Activated CD8-positive, alpha-beta T cell treated with anti-CD3 and anti-CD28 coated beads for 36 hours (primary cell): ENCODE measurements at places on chromosomes 4 and X.

DNA sequence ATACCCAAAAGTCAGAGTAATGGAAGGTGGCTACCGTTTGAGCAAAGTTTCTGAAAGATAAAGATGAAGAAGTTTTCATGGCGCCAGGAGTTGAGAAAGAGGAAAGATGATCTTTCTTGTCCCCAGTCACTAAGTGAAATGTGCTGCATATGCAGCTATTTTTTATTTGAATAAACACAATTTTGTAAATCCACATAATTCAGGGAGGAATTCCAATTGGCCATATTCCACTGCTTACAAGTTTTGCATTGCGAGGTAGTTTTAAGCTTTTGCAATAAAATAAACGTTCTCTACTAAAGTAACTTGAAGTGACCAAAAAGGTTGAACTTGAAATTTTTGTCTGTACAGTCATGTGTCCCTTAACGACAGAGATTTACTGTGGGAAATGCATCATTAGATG is 139.3 kb upstream of the VCX2 start:
- H3K4me3 ChIP-seq: no peak overlapping the region
- H3K4me1 ChIP-seq: no peaks in the 10 kb centered on the region
- DNase-seq: no peak
- no peak overlapping the region for H3K27ac ChIP-seq
- H3K36me3 ChIP-seq: no peaks in the 10 kb centered on the region
- H3K27me3 ChIP-seq: no peaks in the 10 kb centered on the region

GRCh38 chrX:42485601-42486000 is 292.4 kb downstream of the PPP1R2C start:
- no peaks in the 10 kb centered on the region for H3K4me1 ChIP-seq
- no peaks in the 10 kb centered on the region for H3K36me3 ChIP-seq
- no peak overlapping the region for H3K4me3 ChIP-seq
- H3K27me3 ChIP-seq: no peaks in the 10 kb centered on the region

- H3K4me1 ChIP-seq: no peaks in the 10 kb centered on the region
- H3K27ac ChIP-seq: no peak overlapping the region
- H3K36me3 ChIP-seq: no peaks in the 10 kb centered on the region
Observed at GRCh38 chrX:42515939-42516338, 262.0 kb downstream of the PPP1R2C start.

GRCh38 chr4:142845293-142846107 is 601 bp downstream of the INPP4B start:
- H3K36me3 ChIP-seq: no peaks in the 10 kb centered on the region
- H3K27me3 ChIP-seq: peaks cover 30% of the 10 kb centered on the region
- DNase-seq: peak; percentile 2
- no peak overlapping the region for H3K27ac ChIP-seq
- peak overlapping the region; percentile 83 for H3K4me3 ChIP-seq

GRCh38 chr4:118284169-118284568 is 68.6 kb downstream of the PRSS12 start:
- no peaks in the 10 kb centered on the region for H3K27me3 ChIP-seq
- DNase-seq: no peak
- H3K27ac ChIP-seq: peak overlapping the region; percentile 9
- no peak overlapping the region for H3K4me3 ChIP-seq
- H3K36me3 ChIP-seq: peaks cover 35% of the 10 kb centered on the region

- peaks cover 10% of the 10 kb centered on the region for H3K27me3 ChIP-seq
- H3K4me1 ChIP-seq: no peaks in the 10 kb centered on the region
- H3K27ac ChIP-seq: no peak overlapping the region
Observed at GRCh38 chr4:154478547-154478946, 13.1 kb downstream of the DCHS2 start.

GRCh38 chr4:16993956-16994840 is 95.8 kb upstream of the LDB2 start:
- H3K36me3 ChIP-seq: no peaks in the 10 kb centered on the region
- H3K27ac ChIP-seq: no peak overlapping the region
- no peaks in the 10 kb centered on the region for H3K4me1 ChIP-seq
- no peak overlapping the region for H3K4me3 ChIP-seq

- peak overlapping the region; percentile 40 for H3K27ac ChIP-seq
- no peaks in the 10 kb centered on the region for H3K27me3 ChIP-seq
- DNase-seq: no peak
- peaks cover 5% of the 10 kb centered on the region for H3K4me1 ChIP-seq
- no peaks in the 10 kb centered on the region for H3K36me3 ChIP-seq
Observed at GRCh38 chrX:133402042-133402453, 13.2 kb downstream of the GPC4 start.

GRCh38 chr4:184259866-184260265 is 42.2 kb upstream of the ENPP6 start:
- no peak for DNase-seq
- peaks cover 13% of the 10 kb centered on the region for H3K4me1 ChIP-seq
- no peak overlapping the region for H3K27ac ChIP-seq

- no peak overlapping the region for H3K27ac ChIP-seq
- no peaks in the 10 kb centered on the region for H3K4me1 ChIP-seq
- no peaks in the 10 kb centered on the region for H3K27me3 ChIP-seq
- H3K36me3 ChIP-seq: no peaks in the 10 kb centered on the region
Observed at GRCh38 chrX:15546745-15547144, 46.1 kb downstream of the BMX start.

DNA sequence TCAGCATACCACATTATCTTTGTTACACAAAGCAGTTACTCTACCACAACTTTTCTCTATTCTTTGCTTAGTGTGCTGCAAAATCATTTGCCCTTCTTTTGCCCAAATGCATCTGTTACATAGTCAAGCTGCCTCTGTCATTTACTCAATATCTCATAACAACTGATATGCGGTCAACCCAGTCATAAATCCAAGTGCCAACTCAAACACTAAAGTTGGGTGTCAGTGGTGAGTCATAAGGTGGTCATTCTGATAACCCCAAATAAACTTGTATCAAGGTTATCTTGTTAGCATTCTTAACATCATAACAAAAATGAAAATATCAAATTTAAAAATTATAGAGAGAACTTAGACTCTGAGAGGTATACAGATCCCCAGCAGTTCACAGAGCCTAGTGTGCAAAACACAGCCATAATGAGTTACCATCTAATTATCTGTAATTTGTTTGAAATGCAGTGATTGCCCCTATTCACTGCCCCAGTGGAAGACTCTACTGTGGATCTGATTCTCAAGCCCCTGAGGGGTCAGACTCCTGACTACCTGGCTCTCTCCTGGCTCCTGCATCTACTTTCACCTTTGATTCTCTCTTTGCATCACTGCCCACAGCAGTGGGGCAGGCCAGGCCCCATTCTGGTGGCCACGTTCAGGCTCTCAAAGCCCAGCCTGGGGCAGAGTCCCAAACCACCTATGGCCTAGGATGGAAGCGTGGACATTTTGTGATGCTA is 29.2 kb downstream of the TBC1D9 start:
- H3K27ac ChIP-seq: no peak overlapping the region
- H3K27me3 ChIP-seq: peaks cover 2% of the 10 kb centered on the region
- DNase-seq: no peak
- H3K4me3 ChIP-seq: no peak overlapping the region
- no peaks in the 10 kb centered on the region for H3K36me3 ChIP-seq

- no peaks in the 10 kb centered on the region for H3K36me3 ChIP-seq
- no peak overlapping the region for H3K27ac ChIP-seq
- H3K27me3 ChIP-seq: peaks cover 5% of the 10 kb centered on the region
- no peak for DNase-seq
- H3K4me3 ChIP-seq: no peak overlapping the region
Observed at GRCh38 chr4:121562811-121563210, 134.0 kb downstream of the ANXA5 start.

GRCh38 chr4:55398461-55398860 is 2.7 kb downstream of the TMEM165 start:
- no peaks in the 10 kb centered on the region for H3K27me3 ChIP-seq
- peaks cover 38% of the 10 kb centered on the region for H3K36me3 ChIP-seq
- peak overlapping the region; percentile 95 for H3K4me3 ChIP-seq
- H3K4me1 ChIP-seq: peaks cover 46% of the 10 kb centered on the region

DNA sequence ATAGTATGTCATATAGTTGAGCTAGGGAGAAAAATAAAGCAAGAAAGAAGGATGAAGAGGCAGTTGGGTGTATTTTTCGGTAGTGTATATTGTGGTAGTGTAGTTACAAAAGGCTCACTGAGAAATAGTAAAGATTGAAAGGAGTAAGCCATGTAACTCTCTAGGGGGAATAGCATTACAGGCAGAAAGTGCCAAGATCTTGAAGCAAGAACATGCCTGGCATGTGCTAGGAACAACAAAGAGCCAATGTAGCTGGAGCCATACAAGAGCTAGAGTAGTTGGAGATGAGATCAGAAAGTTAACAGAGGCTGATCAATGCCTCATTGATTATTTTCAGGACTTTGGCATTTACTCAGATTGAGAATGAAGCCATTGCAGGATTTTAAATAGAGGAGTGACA is 3.0 kb downstream of the ABCE1 start:
- DNase-seq: no peak
- peaks cover 27% of the 10 kb centered on the region for H3K36me3 ChIP-seq
- H3K27me3 ChIP-seq: no peaks in the 10 kb centered on the region
- no peak overlapping the region for H3K4me3 ChIP-seq

GRCh38 chrX:95626748-95627147 is 1057.9 kb upstream of the DIAPH2 start:
- H3K27ac ChIP-seq: no peak overlapping the region
- no peak for DNase-seq
- no peaks in the 10 kb centered on the region for H3K36me3 ChIP-seq

DNA sequence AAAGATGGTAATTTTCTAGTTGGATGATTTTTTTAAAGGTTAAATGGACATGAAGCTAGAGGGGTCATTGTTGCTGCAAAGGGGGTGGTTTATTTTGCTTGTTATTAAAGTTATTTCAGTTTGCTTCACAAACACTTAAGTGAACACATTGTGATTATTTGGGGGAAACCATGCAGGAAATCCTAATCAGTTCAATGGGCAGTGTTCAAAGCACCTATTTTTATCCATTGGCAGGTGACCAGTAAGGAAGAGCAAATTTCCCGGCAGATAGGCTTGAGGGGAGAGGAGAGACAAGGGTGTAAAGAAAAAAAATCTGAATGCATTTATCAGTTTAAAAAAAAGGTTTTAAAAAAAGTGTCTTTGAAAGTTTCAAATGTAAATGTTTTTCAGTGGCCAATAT is 17.6 kb downstream of the GPR174 start:
- peaks cover 44% of the 10 kb centered on the region for H3K36me3 ChIP-seq
- H3K27ac ChIP-seq: peak overlapping the region; percentile 99
- peak overlapping the region; percentile 77 for H3K4me3 ChIP-seq

DNA sequence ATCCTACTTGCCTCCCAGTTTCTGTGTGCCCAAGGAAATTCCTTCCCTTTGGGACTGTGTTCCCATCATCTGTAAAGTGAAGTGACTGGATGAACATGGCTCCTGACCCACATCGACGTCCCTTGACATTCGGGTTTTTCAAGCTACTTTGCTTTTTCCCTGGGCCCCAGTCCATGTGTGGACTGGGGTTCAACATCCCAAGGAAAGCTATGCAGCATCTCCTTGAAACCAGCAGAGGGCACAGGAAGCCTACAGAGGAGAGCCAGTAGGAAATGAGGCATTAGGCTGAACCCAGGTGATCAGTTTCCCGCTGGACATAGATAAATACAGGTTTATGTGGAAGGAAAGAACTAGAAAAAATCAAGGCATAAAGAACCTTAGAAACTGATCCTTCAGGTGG is 145.1 kb upstream of the ARHGEF9 start:
- no peaks in the 10 kb centered on the region for H3K4me1 ChIP-seq
- H3K36me3 ChIP-seq: no peaks in the 10 kb centered on the region
- no peak overlapping the region for H3K27ac ChIP-seq
- H3K4me3 ChIP-seq: no peak overlapping the region
- no peak for DNase-seq
- H3K27me3 ChIP-seq: no peaks in the 10 kb centered on the region

GRCh38 chrX:97685753-97686152 is 802.0 kb downstream of the RPA4 start:
- peaks cover 1% of the 10 kb centered on the region for H3K27me3 ChIP-seq
- no peak overlapping the region for H3K27ac ChIP-seq
- H3K4me3 ChIP-seq: no peak overlapping the region
- DNase-seq: peak; percentile 25
- H3K4me1 ChIP-seq: no peaks in the 10 kb centered on the region

DNA sequence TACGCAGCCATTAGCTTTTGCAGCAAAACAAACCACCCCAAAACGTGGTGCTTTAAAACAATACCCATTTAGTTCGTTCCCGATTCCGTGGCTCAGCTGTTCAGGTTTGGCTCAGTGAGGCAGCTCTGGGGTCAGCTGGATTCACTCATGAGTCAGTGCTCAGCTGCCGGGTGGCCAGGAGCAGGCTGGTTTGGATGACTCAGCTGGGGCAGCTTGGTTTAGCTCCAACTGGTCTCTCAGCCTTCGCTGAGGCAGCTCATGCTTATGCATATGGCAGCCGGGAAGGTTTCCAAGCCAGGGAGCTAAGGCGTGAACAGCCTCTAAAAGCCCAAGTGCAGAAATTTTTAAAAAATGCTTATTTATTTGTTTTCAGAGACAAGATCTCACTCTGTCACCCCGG is 13.3 kb upstream of the CD99 start:
- H3K27me3 ChIP-seq: no peaks in the 10 kb centered on the region
- DNase-seq: no peak
- no peaks in the 10 kb centered on the region for H3K36me3 ChIP-seq
- no peak overlapping the region for H3K27ac ChIP-seq

GRCh38 chrX:151702741-151703340 is 7.6 kb downstream of the PRRG3 start:
- no peaks in the 10 kb centered on the region for H3K4me1 ChIP-seq
- H3K36me3 ChIP-seq: no peaks in the 10 kb centered on the region
- no peak overlapping the region for H3K4me3 ChIP-seq
- no peaks in the 10 kb centered on the region for H3K27me3 ChIP-seq
- H3K27ac ChIP-seq: no peak overlapping the region
- DNase-seq: no peak

DNA sequence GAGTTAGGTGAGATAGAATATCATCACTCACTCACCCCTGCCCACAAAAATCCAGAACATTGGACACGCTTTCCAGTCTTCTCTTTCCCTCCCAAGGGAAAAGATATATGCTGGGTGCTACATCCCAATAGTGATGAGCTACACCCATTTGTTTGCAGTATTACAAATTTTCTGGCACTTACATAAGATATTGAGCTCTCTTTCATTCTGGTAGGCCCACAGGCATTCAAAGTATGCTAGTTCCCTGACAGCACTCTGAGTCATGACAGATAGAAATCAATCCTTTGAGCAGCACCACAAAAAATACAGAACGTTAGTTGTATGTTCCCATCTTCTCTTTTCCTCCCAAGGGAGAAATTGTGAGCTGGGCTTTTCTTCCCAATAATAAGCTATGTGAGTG is 477.6 kb upstream of the GRID2 start:
- H3K4me1 ChIP-seq: no peaks in the 10 kb centered on the region
- no peak overlapping the region for H3K4me3 ChIP-seq
- no peaks in the 10 kb centered on the region for H3K27me3 ChIP-seq

DNA sequence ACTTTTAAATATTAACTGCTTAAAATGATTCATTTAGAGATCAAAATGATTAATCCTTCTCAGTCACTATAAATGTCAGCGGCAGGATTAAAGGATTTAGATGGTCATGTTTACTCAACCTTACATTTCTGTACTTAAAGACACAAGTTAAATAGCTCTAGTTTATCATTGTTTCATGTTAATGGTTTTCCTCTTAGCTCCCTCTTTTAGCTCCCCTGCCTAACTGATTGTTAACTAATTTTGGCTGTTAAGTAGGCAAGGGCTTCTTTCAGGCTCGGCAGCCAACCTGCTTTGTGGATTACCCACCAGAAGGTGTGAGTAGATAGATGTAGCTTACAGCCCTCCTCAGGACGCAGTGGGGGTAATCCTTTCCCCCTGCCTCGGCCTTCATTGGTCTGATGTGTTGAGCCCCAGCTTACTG is 96.0 kb downstream of the TENM3 start:
- no peaks in the 10 kb centered on the region for H3K36me3 ChIP-seq
- H3K27me3 ChIP-seq: peaks cover 1% of the 10 kb centered on the region
- H3K27ac ChIP-seq: no peak overlapping the region
